ENCODE measurements at places on chromosomes 7 and 10.

DNA sequence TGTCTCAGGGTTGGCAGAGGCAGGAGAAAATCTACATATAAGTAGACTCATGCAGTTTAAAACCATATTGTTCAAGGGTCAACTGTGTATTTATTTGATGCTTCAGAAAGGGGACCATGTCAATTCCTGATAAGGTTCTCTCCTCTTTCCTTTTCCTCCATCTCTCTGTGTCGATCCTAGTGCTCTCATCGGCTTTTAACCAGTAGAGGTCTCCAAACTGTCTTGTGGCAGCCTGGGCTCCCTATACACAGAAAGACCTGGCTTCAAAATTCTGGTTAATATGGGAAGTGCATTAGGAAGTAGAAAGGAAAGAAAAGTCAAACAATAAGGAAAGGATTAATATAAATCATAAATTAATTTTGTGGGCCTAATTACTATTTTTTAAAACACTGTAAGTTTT lies 304.4 kb upstream of the C7orf33 start:
- DNase-seq = peak; percentile 29

GRCh38 chr10:45444976-45445898 lies 71.2 kb downstream of the ALOX5 start:
- DNase-seq = no peak

DNA sequence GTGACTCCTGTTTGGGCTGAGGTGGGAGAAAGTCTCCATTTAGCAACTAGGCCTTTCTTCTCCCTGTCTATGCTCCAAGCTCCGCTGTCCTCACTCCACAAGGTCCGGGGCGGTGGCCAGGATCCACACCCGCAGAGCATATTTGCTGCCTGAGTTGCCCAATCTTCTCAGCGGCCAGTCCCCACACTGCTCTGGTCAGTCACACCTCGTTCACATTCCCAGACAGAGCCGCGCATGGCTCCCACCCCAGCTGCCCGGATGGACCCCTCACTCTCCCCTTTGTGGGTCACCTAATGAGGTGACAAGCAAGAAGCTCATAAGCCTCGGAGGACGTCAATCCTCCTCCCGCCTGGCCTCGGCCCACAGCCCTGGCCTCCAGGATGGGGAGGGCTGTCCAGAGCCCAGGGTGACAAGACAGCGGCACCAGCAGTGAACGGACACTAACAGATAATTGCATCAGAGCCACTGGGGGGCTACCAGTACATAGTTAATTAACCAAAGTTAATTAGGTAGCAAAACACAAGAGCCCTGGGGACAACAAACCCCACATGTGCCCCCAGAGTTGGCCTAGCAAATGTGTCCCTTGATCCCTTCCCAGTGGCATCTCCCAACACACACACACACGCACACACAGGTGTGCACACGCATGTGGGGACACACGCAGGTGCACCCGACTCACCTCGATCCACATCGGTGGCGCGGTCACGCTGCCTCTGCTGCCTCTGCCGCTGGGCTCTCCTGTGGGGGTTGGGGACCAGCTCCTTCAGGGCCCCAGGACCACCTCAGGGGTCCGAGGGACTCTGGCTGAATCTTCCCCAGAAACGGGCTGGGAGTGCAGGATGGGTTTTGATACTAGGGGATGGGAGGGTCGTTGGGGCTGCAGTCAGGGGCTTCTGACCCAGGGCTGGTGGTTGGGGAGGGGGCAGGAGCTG lies 11.8 kb downstream of the EPHA1 start:
- DNase-seq = no peak

DNA sequence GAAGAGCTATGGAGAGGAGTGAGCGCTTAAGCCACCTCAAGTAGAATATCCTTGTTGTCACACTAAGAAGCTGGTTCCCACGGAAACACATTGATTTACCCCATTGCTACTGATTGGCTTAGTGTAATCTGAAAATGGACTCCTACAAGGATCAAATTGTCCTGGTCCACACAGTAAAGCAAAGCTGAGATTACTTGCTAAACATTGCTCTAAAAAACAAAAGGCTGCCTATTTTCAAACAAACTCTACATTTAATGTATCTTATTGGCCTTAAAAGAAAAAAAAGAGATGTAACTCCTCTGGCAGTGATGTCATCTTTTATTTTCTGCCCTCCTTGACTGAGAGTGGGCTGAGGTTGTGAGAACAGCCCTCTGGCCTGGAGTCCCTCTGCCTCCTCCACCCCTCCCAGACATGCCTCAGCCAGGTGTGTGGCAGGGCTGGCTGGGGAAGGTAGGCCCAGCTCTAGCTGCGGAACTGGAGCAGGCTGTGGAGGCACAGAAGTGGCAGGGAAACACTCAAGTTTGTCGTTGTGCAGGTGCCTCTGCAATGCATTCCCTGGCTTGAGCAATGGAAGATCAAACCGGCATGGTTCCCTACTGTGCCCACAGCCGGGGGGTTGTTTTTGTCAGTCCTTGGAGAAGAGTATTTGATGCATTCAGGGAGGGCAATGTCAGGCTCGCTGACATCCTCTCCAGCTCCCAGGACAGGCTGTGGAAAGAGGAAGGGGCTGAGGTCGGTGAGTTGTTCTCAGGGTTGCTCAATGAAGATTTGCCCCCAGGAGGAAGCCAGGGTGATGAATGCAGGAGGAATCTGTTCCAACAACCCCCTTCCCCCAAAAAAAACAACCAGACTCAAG lies 9.1 kb downstream of the KLF6 start:
- DNase-seq = no peak

DNA sequence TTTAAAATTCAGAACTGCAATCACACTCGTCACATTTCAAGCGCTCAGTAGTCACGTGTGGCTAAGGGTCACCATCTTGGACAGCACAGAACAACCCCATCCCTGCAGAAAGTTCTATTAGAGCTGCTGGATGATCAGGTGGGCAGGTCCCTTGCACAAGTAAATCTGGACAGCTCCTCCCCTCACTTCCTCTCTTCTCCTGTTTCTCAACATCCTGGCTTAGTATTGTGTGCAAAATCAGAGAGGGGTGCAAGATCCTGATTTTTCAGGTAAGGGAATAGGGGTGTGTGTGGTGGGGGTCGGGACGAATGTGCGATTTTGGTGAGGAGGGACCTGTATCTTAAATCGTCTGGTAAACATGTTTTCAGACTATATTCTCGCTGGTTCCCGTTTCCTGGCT lies at the start of gene GIMAP4:
Gene GIMAP4 (plus strand): TSS at position 222 of the 400 bp plus-strand sequence. CDS start 2,512 bp downstream, outside the sequence.
- DNase-seq = no peak

GRCh38 chr10:80166581-80167470 lies 34.3 kb downstream of the PLAC9 start:
- DNase-seq = no peak

- DNase-seq = no peak
These were observed 25.3 kb downstream of the DNMBP start for GRCh38 chr10:99984211-99985034.
